Activated naive CD8-positive, alpha-beta T cell treated with anti-CD3 and anti-CD28 coated beads, Interleukin-2, amount 10 ng/mL, durations not matched to agents 7 days and 5 days (primary cell): ENCODE measurements at places on chromosomes 4 and X. TPM values are rescaled to one million over a fixed set of nuclear protein-coding genes. Genes with fewer than 3 reads are reported as not detected.

The QRFPR gene
- total RNA-seq, result not detected

DNA sequence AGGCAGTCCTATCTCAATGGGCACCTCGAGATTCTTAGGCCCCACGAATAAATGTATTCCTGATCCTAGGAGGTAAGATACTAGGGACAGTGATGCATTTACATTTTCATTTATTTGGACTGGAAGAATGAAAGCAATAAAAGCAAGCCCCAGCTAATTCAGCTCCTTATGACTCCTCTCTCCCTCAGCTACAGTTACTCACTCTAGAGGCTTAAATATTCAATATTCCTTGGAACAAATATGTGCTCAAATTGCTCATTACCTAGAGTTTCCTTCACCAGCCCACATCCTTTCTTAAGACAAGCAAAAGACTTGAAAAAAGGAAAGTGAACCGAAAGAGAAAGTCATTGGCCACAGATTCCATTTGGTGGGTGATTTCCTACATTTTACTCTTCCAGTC, 13.9 kb downstream of the PAGE2 start:
- DNase-seq, result no peak

- no peak for DNase-seq
Observed at GRCh38 chrX:84188320-84188834, 378 bp upstream of the RPS6KA6 start.

DNA sequence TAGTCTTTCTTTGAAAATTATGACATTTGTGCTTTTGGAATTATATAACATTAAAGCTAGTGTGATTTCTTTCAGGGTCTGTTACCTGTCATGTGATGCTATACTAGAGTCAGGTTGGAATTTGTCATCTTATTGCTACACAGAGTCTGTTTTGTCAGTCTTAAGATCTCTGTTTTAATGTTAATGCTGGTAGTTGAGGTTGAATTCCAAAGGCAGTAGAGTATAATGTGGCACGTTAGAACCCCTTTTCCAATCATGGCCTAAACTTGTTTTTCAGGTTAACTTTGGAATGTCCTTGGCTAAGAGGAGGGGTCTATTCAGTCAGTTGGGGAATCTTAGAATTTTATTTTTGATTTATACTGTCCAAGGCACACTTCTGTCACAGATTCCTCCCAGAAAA, 258.5 kb downstream of the PABPC4L start:
- DNase-seq, result no peak

DNA sequence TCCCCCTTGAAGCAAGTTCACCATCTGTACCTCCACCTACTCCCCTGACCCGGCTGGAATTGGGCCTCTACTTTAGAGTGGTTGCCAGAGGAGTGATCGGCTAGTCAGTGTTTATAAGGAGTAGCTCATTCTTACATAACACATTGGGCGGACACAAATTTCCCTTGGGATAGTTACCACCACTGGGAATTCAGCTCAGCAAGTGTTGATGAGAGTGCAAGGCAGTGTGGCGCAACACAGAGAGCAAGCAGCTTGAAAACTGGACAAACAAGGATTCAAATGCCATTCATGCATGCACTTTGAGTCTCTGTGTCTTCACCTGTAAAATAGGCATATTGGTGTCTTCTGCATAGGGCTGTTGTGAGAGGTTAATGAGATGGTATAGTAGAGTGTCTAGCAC, 92.7 kb downstream of the STK32B start:
- no peak for DNase-seq

GRCh38 chr4:110364911-110365520, 110.9 kb upstream of the ENPEP start:
- no peak for DNase-seq
